ENCODE measurements at places on chromosomes 13 and 19. TPM values are rescaled to one million over a fixed set of nuclear protein-coding genes. Genes with fewer than 3 reads are reported as not detected.

- DNase-seq, result no peak
Measured at GRCh38 chr19:5330307-5330720, 10.3 kb downstream of the PTPRS start.

GRCh38 chr19:21098291-21098690 is 16.3 kb downstream of the ZNF714 start:
- DNase-seq, result no peak

Gene CNN1
- 2.2 TPM for total RNA-seq

DNA sequence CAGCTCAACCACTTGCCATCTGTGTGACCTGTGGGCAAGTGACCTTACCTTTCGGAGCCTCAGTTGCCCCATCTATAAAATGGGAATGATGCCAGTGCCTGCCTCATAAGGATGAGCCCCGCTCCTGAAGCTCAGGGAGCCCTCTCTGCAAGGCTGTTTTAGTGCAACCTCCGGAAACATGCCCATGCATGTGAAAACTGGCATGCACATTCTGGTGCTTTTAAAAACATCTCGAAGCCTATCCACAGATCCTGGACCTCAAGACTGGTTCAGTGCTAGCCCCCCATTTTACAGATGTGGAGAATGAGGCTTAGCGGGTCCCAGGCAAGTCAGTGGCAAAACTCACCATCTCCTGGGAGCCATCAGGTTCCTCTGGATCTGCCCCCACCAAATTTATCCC is 5.6 kb downstream of the CADM4 start:
- no peak for DNase-seq

- DNase-seq, result peak; percentile 23
Measured at GRCh38 chr13:46154136-46154801, 27.7 kb downstream of the LCP1 start.

GRCh38 chr13:111267784-111268183 is 52.7 kb upstream of the TEX29 start:
- peak; percentile 35 for DNase-seq

DNA sequence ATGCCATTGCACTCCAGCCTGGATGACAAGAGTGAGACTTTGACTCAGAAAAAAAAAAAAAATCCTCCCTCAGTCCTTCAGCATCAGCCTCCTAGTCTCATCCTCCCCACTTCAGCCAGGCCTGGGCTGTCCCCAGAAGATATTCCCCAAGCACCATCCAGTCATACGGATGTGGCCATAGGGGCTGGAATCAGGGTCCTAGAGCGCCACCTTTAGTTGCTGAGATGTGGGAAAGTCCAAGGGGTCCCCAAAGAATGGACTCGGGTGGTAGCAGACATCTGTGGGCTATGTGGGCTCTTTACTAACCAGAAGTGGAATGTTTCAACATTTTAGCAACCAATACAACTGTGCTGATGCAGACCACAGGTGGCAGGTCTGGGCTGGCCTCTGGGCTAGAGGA is 3.1 kb upstream of the TYROBP start:
- DNase-seq, result no peak

GRCh38 chr13:32179708-32180107 is 135.5 kb downstream of the ZAR1L start:
- no peak for DNase-seq

Gene ITM2B
- 429 TPM for total RNA-seq

DNA sequence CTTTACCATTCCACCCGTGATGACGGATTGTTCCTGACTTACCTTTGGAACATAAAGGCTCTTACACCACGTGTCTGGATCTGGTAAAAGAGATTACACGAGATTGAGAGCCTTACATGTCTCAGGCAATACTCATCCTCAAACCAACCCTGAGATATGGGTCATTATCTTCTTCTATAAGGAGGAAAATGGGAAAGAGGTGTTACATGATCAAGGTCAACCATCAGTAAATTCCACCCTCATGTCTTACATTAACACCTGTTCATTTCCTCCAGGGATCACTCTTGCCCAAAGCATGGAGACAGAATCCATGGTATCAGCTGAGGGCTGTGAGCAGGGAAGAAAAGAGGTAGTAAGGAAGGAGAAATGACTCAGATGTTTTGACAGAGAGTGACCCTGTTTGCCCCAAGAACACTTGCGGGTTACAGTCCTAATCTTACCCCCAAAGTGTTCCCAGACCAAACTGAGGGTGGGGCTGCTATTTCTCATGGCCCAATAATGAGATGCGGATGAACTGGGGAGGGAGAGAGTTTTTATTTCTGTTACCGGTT is 19.6 kb downstream of the LILRB4 start:
- no peak for DNase-seq

DNA sequence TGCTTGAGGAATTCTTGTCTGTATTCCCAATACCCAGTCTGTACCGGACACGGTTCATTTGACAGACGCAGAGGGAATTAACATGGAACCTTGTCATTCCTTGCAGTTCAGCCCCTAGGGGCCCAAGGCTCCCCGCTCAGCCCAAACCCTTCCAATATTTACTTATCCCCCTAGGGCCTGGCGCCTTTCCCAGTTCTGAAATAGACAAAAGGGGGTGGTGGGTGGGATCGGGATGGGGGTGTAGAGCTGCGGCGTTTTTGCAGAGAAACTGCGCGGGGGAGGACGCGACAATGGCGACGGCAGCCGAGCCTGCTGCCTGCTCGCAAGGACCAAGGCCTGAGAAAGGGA is 583 bp downstream of the AKAP8L start:
- DNase-seq, result peak; percentile 18

DNA sequence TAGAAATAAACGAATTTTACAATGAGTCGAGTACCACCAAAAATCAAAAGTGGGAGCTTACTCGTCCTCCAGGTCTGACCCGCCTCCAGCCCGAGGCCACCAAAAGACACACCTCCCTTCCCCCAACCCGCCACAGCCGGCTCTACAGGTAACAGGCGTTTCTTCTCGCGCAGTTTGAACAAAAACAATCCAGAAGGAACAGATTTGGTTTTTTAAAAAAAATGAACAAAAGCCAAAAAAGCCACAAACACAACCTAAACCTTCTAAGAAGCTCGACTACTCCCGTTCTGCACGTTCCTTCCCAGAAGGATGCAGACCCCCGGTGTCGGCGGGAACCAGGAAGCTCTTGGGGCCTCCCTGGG is 671 bp downstream of the ZDHHC20 start:
- DNase-seq, result peak; percentile 8

Gene SIGLEC12
- not detected for total RNA-seq

- DNase-seq, result peak; percentile 70
Measured at GRCh38 chr19:4732680-4733114, 9.1 kb upstream of the DPP9 start.

- no peak for DNase-seq
Measured at GRCh38 chr19:8387688-8388611, 2.2 kb upstream of the RAB11B start.

Gene MTUS2
- 0.36 TPM for total RNA-seq

Gene PRX
- 10.2 TPM for total RNA-seq

Gene STARD13
- 7.8 TPM for total RNA-seq

- DNase-seq, result no peak
Measured at GRCh38 chr13:109665781-109666249, 120.6 kb downstream of the IRS2 start.

Gene CHST8
- not detected for total RNA-seq

Measured in fibroblast of the aortic adventitia (primary cell).